ENCODE measurements at places on chromosomes 1 and 21.

DNA sequence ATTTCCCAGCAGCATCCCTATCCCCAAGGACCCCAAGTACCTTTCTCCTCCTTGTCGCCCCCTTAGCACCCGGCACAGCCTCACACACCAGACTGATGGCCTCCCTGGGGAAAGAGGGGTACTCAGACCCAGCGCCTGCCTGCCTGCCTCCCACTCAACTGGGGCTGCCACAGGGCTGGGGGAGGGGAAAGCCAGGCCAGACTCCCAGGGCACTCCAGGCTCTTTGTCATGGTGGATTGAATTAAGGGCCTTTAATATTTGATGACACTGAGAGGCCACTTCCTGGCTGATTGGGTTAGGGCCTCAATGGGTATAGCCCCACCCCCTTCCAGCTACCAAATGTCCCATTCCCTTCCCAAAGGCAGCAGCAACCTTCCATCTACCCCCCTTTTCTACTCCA lies 1.8 kb downstream of the SHC1 start:
- no peak for DNase-seq

DNA sequence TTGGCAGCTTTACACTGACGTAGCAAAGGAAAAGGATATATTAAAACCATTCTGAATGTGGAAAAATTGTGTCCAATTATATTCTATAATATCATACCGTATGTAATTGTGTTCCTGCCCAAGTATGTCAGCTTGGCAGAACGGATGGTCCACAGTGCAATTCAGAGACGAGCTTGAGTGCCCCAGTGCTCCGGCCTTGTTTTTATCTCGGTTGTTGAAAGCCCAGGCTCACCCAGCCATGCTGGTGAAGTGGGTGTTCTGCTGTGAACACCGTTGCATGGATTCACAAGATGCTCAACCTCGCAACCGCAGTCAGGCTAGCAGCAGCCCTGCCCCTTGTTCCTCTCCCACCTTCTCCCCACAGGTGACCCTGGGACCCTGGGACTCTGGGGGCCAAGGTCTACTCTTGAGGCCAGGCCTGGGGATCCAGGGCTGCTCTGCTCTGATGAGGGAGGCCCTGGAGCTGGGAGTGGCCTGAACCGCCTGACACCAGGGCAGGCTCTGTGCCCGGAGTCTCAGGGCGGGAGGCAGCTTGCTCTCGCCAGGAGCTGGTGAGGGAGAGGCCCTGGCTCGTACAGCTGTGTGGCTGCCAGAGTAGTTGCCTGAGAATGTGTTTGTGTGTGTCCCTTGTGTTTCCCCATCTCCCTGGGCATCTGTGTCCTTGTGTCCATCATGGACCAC lies 11.2 kb downstream of the PTPRF start:
- DNase-seq, result no peak

DNA sequence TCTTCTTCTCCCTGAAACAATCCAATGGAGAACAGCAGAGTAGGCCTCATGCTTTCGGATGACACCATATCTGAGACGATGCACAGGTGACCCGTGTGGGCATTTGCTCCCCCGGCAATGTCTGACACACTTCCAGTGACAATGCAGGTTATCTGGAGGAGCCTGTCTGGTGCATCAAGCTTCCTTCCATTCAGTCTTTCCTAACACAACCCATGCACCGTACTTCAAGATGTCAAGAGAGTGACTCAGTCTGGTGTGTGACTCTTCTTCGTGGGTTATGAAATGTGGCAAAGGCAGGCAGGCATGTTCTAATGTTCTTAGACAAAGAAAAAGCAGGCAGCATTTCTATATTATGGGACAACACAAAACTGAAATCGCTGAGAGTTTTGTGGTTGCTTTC lies 159.1 kb downstream of the EDEM3 start:
- DNase-seq, result no peak

- no peak for DNase-seq
Observed at GRCh38 chr1:85569737-85570404, 10.7 kb upstream of the CCN1 start.

DNA sequence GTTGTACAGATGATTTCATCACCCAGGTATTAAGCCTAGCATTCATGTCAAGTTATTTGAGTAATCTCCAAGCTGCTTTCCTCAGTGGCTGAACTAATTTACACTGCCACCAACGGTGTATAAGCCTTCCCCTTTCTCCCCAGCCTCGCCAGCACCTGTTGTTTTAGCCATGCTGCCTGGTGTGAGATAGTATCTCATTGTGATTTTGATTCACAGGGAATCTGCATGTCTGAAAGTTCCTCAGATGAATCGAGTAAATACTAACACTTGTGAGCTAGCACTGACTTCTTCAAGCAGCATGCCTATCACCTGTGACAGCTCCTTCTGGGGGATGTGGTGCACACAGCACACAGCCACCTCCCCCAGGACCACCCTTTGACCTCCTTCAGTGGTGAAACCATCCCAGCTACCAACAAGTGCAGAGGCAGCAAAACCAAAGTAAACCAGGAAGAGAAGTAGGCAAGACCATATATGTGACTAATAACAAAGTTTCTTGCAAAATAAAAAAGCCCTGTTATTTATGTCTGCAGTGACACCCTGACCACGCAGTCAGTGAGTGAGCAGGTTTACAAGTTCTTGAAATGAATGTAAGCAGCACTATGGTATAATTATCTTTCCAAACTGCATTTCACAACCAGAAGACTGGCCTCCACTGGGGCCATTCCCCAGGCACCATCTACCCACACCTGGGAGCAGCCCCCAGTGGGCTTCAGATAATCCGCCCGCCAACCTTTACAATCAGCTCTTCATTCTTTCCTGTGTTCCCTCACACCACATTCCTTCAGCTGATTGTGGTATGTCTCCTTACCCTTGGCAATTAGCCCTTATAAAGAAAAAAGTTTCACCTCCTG lies 173.8 kb downstream of the ETS2 start:
- DNase-seq, result no peak

DNA sequence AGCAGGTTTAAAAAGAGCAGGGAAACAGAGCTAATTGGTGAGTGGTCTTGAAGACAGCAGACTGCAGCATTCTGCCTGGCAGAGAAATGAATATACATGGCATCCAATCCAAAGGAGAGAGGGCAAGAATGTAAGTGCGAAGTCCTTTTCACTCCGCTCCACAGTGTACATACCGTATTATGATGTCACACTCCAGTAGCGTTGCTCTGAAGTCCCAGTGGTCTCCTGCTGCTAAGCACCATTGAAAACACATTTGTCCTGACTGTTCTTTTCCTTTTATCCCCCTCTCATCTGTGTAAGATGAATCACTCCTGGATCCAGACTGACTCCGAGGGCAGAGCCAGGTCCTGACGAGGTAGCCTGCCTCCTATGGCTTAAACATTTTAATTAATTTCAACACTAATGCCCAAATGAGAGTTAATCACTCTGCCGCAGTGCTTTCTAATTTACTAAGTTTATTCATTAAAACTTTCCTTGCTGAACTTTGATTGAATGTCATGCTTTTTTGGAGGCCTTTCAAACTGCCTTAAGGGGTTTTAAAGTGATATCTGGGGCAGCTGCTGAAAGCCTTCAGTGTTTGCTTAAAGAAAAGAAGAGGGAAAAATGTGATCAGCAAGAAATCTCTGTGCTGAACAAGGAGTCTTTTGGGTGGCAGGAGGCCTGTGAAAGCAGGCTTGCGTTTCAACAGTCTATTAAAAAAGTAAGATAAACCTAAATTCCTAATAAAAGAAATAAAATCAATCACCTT lies 227.2 kb downstream of the ATG4C start:
- peak; percentile 71 for DNase-seq

GRCh38 chr1:60575326-60575977 lies 501.9 kb upstream of the C1orf87 start:
- no peak for DNase-seq

- no peak for DNase-seq
Observed at GRCh38 chr1:43711049-43711448, 3.7 kb downstream of the ST3GAL3 start.

GRCh38 chr1:45930258-45931150 lies 127.1 kb downstream of the MAST2 start:
- no peak for DNase-seq

GRCh38 chr21:41612674-41613532 lies 104.9 kb upstream of the TMPRSS2 start:
- DNase-seq, result peak; percentile 81

DNA sequence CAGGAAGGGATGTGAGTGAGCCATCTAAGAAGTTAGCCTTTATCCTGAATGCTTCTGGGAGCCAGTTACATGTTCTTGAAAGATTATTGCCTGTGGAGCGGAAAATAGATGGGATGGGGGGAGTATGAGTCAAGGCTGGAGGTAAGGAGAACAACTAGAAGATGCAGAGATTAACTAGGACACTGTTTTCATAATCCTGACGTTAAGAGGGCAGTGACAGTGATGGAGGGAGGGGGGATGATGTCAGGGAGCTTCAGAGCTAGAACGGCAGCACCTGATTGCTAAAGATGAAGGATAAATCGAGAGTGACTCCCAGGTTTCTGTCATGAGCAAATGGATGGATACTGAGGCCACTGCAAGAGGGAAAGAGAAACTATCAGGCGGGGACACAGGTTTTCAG lies 10.0 kb upstream of the RCSD1 start:
- DNase-seq, result no peak

DNA sequence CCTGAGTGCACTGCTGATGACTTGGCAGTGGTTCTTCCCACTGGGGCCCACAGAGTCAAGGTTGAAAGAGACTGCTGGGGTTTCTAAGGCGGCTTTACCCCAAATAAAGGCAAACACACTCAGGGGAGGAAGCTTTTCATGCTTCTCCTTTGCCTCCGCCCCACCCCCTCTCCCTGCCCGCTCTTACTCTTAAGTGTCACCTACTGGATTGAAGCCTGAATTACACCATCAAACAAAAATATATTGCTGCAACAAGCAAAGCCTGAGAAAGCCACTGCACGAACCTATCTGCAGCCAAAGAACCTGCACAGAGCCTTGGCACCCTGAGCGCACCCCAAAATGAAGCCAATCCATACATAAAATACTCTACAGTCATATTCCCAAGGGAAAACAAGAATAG lies 63.1 kb downstream of the PTGFR start:
- no peak for DNase-seq

GRCh38 chr21:28932717-28933116 lies 60.0 kb downstream of the LTN1 start:
- DNase-seq, result no peak

- no peak for DNase-seq
Observed at GRCh38 chr1:109772658-109773202, 9.0 kb upstream of the EPS8L3 start.

DNA sequence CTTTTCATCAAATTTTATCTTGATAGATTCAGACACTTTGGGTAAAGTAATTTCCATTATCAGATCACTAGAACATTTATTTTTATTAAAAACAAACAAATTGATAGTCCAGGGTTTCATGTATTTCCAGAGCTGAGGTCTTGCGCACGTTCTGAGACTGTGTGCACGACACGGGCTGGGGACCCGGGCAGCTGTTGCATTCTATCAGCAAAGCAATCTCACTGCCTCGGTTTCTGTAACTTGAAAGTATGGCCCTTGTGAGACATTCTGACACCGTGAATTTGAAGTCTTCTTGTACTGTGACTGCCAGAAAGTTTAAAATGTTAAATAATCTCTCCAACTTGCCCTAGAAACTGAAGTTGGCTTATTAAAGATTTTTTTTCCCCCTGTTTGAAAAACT lies 746.9 kb upstream of the ADGRL2 start:
- no peak for DNase-seq

DNA sequence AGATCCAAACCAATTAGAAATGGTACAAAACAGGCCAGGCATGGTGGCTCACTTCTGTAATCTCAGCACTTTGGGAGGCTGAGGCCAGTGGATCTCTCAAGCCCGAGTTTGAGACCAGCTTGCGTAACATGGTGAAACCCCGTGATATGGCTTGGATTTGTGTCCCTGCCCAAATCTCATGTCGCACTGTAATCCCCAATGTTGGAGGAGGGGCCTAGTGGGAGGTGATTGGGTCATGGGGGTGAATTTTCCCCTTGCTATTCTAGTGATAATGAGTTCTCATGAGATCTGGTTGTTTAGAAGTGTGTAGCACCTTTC lies 7.0 kb upstream of the VASH2 start:
- no peak for DNase-seq

- no peak for DNase-seq
Observed at GRCh38 chr1:88009916-88010315, 674.2 kb upstream of the PKN2 start.

DNA sequence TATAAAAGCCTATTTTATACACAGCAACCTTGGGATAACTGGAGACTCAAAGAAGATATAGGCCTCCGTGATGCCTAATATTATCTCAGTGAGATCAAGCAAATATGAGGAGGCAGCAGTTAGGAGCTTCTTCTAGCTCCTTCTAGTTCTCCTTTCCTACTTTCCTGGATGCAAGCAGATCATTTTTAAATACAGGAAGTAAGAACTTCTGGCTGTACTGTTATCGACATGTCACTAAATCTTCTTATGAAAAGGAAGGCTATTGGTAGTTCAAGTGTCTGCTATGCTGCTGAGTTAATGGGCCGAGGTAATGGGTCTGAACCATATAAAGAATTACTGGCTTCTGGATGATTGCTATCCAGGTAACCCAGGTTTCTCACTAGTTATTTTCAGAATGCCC lies 15.9 kb downstream of the HSPA13 start:
- DNase-seq, result no peak
